ENCODE measurements at places on chromosomes 3 and 15.

GRCh38 chr3:41234823-41235721, 35.8 kb downstream of the CTNNB1 start:
- no peak for DNase-seq

- no peak for DNase-seq
Observed at GRCh38 chr3:37221407-37221806, 47.0 kb upstream of the LRRFIP2 start.

DNA sequence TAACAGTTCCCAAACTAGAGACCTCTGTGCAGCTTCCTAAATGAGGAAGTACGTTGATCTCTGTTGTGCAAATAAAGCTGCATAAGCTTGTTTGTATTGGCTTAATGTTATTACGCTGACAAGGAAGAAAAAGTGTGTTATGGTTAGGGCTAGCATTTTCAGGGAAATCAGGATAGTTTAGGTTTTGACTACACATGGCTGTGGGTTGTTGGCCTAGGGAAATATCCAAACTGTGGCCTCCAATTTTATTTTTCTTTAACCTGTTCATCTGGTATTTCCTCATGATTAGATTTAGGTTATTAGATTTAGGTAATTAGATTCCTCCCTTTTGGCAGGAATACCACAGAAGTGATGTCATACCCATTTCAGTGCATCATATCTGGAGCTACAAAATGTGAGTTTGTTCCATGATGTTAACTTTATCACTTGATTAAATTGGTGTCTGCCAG, 8.7 kb upstream of the MCCC1 start:
- peak; percentile 72 for DNase-seq

- DNase-seq = no peak
Observed at GRCh38 chr3:50340147-50340447, 539 bp downstream of the RASSF1 start.

- DNase-seq = peak; percentile 76
Observed at GRCh38 chr3:171806200-171807128, 3.8 kb downstream of the PLD1 start.

GRCh38 chr3:149625795-149626194, 32.0 kb downstream of the WWTR1 start:
- DNase-seq = no peak

DNA sequence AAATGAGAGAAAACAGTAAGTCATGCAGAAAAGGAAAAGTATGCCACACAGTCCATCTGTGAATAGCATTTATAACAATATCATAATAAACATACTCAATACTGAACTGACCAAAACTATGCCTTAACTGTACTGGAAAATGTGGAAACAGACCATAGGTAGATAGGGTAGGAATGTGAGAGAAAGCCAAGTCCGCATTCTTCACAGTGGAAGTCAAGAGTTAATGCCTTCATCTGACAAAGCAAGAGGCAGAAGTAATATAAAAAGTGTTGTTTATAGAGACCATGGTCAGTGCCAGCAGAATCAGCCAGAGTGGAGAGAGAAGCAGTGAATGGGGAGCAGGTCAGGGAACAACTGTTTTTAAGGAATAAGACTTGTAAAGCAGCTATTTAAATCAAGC, 52.3 kb downstream of the KBTBD12 start:
- no peak for DNase-seq

- DNase-seq = no peak
Observed at GRCh38 chr3:156493887-156494286, 61.0 kb downstream of the SSR3 start.

GRCh38 chr3:136932978-136933772, 24.6 kb upstream of the IL20RB start:
- peak; percentile 8 for DNase-seq

DNA sequence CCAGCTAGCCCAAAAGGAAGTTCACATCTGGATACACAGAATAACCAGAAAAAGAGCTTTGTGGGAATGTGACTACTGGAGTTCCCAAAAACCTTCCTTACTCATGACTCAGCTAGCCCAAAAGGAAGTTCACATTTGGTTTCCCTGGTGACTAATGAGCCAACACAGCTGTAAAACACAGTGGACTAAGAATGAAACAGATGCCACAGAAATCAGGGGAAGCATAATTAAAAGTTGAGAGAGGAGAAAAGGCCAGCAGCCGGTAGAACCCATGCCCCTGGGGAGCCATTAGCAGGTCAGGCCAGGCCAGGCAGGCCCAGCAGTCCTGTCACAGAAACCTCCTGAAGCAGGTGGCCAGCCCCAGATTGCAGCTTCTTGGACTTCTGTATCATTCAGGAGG, 130.3 kb downstream of the GHSR start:
- peak; percentile 72 for DNase-seq

DNA sequence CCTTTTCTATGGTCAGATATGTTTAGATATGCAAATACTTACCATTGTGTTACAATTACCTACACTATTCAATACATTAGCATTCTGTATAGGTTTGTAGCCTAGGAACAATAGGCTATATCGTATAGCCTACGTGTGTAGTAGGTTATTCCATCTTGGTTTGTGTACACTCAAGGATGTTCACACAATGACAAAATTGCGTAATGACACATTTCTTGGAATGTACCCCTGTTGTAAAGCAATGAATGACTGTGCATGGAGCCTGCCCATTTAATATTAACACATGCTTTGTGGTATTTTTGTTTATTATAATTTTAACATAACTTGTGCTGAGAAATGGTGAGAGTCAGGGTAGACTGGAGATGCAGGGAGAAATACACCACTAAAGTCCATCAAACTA, 154.9 kb downstream of the LEKR1 start:
- DNase-seq = no peak

- DNase-seq = no peak
Observed at GRCh38 chr3:150727653-150728502, 24.2 kb upstream of the ERICH6 start.

- peak; percentile 68 for DNase-seq
Observed at GRCh38 chr3:87350367-87351199, 74.2 kb upstream of the POU1F1 start.

DNA sequence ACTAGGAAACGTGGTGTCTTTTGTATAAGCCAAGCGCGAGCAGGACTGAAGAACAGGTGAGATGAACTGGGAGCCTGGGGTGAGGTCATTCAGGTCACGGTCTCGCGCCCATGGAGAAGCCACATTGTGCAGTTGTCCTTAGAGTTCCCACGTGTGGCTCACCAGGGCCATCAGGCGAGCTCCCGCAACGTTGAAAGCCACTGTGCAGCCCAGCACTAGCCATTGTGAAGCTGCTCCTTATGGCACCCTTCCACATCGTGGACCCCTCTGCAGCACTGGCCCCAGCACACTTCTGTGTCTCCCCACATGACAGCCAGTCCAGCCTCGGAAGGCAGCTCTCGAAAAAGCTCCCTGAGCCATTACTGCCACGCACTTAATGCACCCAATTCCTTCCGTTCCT, 7.6 kb upstream of the APBA2 start:
- DNase-seq = no peak

DNA sequence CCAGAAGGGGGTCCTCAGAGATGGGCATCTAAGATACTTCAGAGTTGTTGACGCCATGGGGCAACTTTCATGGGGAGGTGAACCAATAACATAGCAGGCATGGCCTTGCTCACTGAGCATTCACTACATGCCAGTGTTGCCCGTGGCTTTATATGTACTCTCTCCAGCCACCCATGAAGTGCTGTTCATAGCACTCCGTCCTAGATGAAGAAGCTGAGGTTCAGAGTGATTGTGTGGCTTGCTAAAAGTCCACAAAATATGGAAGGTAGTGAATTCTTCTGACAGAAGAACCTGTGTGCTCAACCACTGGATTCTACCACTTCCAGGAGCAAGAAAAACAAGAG, 9.8 kb upstream of the SEMA4B start:
- DNase-seq = no peak

DNA sequence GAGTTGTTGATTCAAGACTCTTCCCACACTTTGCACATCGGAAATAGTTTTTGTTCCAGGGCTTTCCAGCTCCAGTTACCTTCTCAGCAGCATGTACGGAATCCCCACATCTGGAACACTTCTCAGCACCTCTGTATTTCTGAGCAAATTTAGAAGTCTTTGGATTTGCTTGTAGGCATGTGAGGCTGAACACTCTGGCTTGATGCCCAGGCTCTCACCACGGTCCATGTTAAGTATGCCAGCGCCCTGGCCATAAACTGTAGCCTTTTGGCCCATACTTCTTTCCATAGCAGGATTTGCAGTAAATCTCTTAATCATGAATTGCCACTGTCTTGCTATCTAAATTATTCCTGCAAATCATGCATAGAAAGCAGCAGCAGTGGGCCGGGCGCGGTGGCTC, 24.4 kb downstream of the ATP2C1 start:
- no peak for DNase-seq

DNA sequence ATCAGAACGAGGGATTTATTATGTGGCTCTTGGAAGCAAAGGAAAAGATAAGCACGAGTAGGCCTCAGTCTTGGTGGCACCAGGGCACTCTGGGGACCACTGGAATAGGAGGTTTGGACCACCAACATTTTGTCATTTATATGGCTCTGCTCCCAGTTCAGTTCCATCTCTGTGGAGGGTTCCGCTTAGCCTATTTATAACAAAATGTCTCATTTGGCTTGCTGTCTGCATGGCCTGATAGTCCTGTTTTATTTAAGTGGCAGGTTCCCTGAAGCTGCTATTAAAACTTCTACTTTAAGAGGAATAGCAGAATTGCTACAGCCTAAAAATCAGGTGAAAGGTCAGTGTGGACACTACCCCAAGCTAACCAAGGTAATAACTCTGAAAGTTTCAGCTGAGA, 27.2 kb downstream of the MAP2K5 start:
- no peak for DNase-seq

DNA sequence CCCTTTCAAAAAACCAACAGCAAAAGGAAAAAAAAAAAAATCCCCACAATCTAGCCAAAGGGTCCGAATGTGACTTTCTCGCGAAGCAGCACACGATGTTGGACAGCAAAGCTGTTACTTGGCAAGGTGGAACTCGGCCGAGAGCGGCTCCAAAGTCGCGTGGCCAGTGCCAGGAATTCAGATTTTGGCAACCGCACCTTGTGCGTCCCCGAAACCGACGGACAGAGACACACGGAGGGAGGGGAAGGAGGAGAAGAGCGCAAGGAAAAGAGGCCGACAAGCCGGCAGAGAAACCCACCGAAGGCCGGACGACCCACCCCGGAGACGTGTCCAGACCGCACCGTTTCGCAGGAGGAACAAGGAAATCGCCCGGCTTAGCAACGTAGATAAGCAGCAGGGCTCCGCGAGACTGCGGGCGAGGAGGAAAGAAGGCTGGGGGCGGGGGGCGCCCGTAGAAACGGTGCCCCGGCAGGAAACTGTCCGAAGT, 517.3 kb downstream of the MECOM start:
- DNase-seq = no peak

DNA sequence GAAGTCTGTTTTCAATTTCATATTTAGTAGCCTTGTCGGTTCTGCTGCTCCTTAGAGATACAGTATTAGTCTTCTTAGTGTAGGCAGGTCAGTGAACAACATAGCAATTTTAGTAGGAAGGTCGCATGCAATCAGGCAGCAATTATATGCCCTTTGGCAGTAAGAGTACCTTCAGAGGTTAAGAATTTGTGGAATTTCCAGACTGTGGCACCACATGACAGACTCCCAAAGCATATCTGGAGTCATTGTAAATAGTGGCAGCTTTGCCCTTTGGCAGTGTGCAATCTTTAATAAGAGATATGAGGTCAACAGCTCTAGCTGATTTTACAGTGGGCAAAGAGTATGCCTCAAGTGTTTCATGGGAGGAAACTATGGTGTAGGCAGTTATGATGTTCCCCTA, 1532.5 kb upstream of the CADM2 start:
- no peak for DNase-seq

- peak; percentile 31 for DNase-seq
Observed at GRCh38 chr3:38738630-38739395, 77.2 kb downstream of the SCN10A start.

GRCh38 chr15:23038726-23039142, 635 bp downstream of the TUBGCP5 start:
- no peak for DNase-seq

- no peak for DNase-seq
Observed at GRCh38 chr15:29765898-29766527, 56.3 kb downstream of the TJP1 start.

GRCh38 chr3:182405759-182406158, 387.5 kb upstream of the ATP11B start:
- DNase-seq = no peak

Measured in inflammatory macrophage (primary cell).